ENCODE measurements at places on chromosomes 5 and 9.
A peak's percentile ranks its signal among the peaks of the same experiment; 100 is the strongest.

GRCh38 chr5:125717209-125717608, 706.0 kb upstream of the GRAMD2B start:
- no peaks in the 10 kb centered on the region for H3K27me3 ChIP-seq
- H3K27ac ChIP-seq: no peak overlapping the region
- H3K4me1 ChIP-seq: no peaks in the 10 kb centered on the region
- H3K4me3 ChIP-seq: no peak overlapping the region
- no peaks in the 10 kb centered on the region for H3K36me3 ChIP-seq

DNA sequence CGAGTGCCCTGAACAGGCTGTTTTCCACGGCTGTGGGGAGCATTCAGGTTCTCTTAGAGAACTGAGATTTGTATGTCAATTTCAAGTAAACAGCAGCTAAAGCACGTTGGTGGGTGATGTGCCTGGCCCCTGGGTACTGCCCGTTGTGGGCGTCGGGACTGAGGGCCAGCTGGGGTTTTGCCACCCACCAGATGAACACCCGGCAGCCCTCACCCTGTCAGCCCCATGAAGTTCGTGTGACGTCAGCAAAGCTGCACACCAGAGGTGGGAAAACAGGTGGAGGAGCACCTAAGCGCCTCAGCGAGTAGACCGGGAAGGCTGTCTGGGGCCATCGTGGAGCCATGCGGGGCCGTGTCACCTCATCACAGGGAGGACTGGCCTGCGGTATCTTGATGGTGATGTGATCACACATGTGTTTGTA, 9.2 kb downstream of the CEP72 start:
- no peaks in the 10 kb centered on the region for H3K4me1 ChIP-seq
- no peak for DNase-seq
- H3K36me3 ChIP-seq: peaks cover 27% of the 10 kb centered on the region
- no peak overlapping the region for H3K27ac ChIP-seq

GRCh38 chr5:173644673-173645436, 28.4 kb upstream of the BOD1 start:
- no peak for DNase-seq
- H3K4me1 ChIP-seq: peaks cover 8% of the 10 kb centered on the region
- H3K4me3 ChIP-seq: no peak overlapping the region
- no peaks in the 10 kb centered on the region for H3K36me3 ChIP-seq

- no peaks in the 10 kb centered on the region for H3K4me1 ChIP-seq
- no peak for DNase-seq
- H3K27ac ChIP-seq: no peak overlapping the region
- H3K27me3 ChIP-seq: no peaks in the 10 kb centered on the region
These were observed 50.8 kb downstream of the DMRT2 start for GRCh38 chr9:1100945-1101344.

DNA sequence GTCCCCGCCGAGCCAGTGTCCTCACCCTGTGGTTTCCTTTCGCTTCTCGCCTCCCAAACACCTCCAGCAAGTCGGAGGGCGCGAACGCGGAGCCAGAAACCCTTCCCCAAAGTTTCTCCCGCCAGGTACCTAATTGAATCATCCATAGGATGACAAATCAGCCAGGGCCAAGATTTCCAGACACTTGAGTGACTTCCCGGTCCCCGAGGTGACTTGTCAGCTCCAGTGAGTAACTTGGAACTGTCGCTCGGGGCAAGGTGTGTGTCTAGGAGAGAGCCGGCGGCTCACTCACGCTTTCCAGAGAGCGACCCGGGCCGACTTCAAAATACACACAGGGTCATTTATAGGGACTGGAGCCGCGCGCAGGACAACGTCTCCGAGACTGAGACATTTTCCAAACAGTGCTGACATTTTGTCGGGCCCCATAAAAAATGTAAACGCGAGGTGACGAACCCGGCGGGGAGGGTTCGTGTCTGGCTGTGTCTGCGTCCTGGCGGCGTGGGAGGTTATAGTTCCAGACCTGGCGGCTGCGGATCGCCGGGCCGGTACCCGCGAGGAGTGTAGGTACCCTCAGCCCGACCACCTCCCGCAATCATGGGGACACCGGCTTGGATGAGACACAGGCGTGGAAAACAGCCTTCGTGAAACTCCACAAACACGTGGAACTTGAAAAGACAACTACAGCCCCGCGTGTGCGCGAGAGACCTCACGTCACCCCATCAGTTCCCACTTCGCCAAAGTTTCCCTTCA, 1.4 kb downstream of the GLIS3 start:
- DNase-seq: peak; percentile 26
- H3K4me3 ChIP-seq: peak overlapping the region; percentile 52
- peaks cover 33% of the 10 kb centered on the region for H3K27me3 ChIP-seq
- H3K4me1 ChIP-seq: peaks cover 21% of the 10 kb centered on the region
